ENCODE measurements at places on chromosomes 12 and 14. TPM values are rescaled to one million over a fixed set of nuclear protein-coding genes. Genes with fewer than 3 reads are reported as not detected.

LALBA gene
- total RNA-seq = not detected

RD3L gene
- total RNA-seq = not detected

NOS1 gene
- not detected for total RNA-seq

RARG gene
- 8.9 TPM for total RNA-seq

WNT5B gene
- total RNA-seq = 0.32 TPM

IGF1 gene
- 0.65 TPM for total RNA-seq

PTGR2 gene
- 1.1 TPM for total RNA-seq

MEG3 gene
- total RNA-seq = 3.1 TPM

DIO3 gene
- total RNA-seq = not detected

LMBR1L gene
- total RNA-seq = 85.6 TPM

PLXNC1 gene
- 0.16 TPM for total RNA-seq

ANKRD33 gene
- not detected for total RNA-seq

SCN8A gene
- 0.76 TPM for total RNA-seq

KRT74 gene
- total RNA-seq = not detected

CLEC14A gene
- total RNA-seq = 339 TPM

IL26 gene
- total RNA-seq = not detected

LGR5 gene
- total RNA-seq = not detected

ADGRD1 gene
- total RNA-seq = 0.06 TPM

HOXC10 gene
- not detected for total RNA-seq

DACT1 gene
- total RNA-seq = 0.32 TPM

COCH gene
- total RNA-seq = 0.16 TPM

Data from bladder microvascular endothelial cell (primary cell).